Upper lobe of right lung (tissue), 1 donor: ENCODE measurements at places on chromosomes 1 and 21. TPM values are rescaled to one million over a fixed set of nuclear protein-coding genes. Genes with fewer than 3 reads are reported as not detected.

DNA sequence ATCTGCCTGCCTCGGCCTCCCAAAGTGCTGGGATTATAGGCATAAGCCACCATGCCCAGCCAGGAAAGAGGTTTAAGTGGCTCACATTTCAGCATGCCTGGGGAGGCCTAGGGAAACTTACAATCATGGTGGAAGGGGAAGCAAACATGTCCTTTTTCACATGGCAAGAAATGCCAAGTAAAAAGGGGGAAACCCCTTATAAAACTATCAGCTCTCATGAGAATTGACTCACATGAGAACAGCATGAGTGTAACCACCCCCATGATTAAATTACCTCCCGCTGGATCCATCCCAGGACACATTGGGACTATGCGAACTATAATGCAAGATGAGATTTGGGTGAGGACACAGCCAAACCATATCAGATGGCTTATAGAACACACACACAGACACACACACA, 8.8 kb upstream of the KLHL12 start:
- no peak for DNase-seq

GRCh38 chr1:212596798-212597197, 11.8 kb upstream of the ATF3 start:
- DNase-seq = no peak

The LELP1 gene
- not detected for total RNA-seq

GRCh38 chr1:225651376-225651871, 1.5 kb downstream of the ENAH start:
- no peak for DNase-seq

The TRIM17 gene
- total RNA-seq = 2.6 TPM

- DNase-seq = no peak
Observed at GRCh38 chr1:178619042-178619927, 105.8 kb upstream of the RALGPS2 start.

DNA sequence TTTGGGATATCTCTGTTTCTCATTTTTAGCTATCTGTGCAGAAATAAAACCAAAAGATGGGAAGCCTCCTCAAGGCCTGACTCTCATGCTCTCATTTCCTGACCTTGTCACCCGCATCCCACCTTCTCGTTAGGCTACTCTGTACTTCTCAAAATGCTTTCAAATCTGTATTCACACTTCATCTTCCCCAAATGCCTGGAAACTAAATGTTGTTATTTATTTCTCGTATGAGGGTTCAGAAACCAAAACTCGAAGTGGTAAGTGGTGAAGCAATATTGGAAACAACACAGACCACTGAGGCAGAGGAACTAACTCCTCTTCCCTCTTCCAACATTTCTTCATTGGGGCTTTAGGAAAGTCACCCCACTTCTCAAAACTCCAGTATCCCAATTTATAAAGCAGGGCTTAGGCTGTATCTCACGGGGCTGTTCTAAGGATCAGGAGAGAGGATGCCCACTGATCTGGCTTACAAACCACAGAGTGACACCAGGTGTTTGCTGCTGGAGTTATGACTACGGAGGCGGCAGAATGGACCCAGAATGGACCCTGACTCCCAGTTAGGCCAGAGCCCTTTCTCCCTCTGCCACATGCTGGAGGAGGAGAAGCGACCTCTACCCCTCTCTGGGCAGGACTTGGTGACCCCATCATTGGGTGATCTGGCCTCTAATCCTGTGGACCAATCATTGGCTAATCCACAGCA, 3.5 kb downstream of the SLAMF7 start:
- no peak for DNase-seq

The MGST3 gene
- total RNA-seq = 181 TPM

GRCh38 chr1:56084246-56084645, 495.1 kb downstream of the PLPP3 start:
- DNase-seq = no peak

DNA sequence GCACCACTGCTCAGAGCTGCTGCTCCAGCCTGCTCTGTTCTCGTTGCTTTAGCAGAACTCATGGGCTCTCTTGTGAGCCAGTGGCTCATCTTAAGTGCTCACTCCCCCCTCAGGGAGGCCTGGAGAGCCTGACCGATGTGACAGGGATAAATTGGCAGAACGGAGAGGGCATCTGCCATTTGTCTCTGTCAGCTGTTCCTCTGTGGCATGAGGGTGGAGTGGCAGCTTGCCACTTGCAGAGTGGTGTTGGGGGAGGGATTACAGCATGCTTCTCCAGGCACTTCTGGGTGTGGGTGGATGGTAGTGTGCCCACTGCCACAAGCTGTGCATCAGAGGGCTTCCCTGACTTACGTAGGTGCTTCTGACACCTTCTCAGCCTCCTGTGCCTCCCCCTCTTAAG, 229.5 kb downstream of the PAPPA2 start:
- no peak for DNase-seq

GRCh38 chr1:43763497-43763973, 56.2 kb downstream of the ST3GAL3 start:
- DNase-seq = no peak

The ACOT11 gene
- 5.0 TPM for total RNA-seq

The LCE2B gene
- not detected for total RNA-seq

DNA sequence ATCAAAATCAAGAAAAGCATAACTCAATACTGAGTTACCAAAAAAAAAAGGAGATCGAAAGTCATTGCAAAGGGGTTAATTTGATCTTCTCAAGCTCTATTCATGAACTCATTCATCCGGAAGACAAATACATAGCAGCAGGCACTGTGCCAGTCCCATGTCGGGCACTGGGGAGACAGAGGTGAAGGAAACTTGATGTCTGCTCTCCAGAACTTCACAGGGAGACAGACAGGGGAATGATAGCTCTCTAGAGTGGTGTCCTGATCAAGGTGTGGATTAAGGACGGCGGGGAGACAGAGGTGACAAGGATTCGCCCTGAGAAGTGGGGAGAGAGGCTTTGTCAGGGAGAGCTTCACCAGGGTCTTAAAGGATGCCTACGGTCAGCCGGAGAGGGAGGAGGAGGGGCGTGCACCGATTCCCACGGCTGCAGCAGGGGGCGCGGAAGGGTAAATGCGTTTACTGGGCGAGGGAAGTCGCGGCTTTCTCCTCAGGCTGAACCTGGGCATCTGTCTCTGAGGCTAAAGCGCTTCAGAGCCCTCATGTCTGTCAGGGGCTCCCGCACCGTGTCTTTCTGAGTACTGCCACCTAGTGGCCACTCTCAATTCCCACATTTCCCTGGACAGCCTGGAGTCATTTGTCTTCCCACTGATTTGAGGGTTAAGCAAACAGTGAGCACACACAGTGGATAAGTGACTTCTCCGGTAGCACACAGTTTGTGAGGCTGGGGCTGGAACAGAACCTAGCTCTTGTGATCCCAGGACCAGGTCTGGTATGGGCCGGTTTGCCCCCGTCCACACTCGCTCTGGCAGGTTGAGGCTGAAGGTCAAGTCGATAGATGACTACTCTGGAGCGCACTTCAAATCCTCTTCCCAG, 152.8 kb downstream of the TENT5C start:
- DNase-seq = peak; percentile 70

The DCAF8 gene
- total RNA-seq = 130 TPM

GRCh38 chr1:175155473-175155856, 37.1 kb downstream of the KIAA0040 start:
- no peak for DNase-seq

GRCh38 chr21:32329331-32329730, 30.7 kb downstream of the MRAP start:
- DNase-seq = no peak

- no peak for DNase-seq
Observed at GRCh38 chr1:65170511-65171142, 22.6 kb downstream of the AK4 start.
